Activated CD4-positive, alpha-beta T cell treated with anti-CD3 and anti-CD28 coated beads, Interleukin-2, amount 50 U/mL, for 1 hour (primary cell): ENCODE measurements at places on chromosomes 13 and 19.

- no peak for DNase-seq
These were observed 699 bp downstream of the RCBTB2 start for GRCh38 chr13:48532256-48532505.

GRCh38 chr13:30792285-30793000 is 57.1 kb downstream of the ALOX5AP start:
- DNase-seq, result no peak

DNA sequence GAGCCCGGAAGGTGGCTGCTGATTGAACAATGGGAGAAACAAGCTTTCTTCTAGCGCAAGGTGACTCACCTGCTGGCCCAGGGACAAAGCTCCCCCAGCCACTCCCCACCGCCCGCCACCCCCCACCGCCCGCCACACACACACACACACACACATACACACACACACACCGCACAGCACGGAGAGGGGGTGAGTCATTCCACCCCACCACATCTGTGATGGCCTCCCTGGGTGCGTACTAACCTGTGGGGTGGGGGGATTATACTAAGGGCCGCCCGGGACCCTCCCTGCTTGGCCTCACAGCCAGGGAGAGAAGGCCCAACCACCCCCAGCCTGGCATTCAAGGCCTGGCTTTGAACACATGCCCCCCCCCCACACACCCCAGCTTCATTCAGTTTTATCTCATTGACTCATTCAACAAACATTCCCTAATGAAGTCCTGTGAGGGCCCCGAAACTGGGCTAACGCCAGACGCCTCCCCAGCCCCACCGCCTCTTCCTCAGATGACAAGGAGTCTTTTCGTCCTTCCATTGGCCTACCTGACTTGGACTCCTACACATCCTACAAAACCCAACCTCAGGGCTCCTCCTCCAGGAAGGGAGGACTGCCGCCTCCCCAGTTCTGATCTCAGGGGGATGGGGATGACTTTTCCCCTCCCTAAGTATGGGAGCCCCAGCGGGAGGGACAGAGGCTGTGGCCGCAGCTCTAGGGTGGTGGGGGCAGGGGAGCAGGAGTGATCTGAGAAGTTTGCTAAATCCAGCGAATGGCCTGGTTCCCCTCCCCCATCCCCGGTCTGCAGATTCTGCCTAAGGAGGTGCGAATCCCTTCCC is 5.8 kb upstream of the ONECUT3 start:
- DNase-seq, result peak; percentile 38

DNA sequence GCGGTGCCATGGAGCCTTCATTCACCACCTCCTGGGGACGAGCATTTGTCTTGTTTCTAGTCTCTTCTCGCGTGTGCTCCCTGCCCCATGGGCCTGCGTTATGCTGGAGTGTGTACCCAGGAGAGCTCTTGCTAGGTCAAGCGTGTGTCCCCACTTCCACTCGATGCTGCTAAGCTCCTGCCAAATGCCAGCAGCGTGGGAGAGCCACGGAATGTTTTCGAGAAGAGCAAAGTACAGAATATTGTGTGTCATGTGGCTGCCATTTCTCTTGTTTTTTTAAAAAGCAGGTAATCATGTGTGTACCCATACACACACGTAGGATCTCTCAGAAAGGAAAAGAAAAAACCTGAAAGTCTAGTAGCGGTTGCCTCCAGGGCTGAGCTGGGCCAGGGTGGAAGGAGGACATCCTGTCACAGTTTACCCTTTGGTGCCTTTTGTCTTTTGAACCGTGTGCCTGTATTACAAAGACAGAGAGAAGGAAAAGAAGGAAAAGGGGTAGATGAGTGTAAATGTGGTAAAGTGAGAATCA is 28.6 kb downstream of the PAK4 start:
- no peak for DNase-seq

- DNase-seq, result no peak
These were observed 787.8 kb upstream of the PRR20A start for GRCh38 chr13:56352901-56353300.

GRCh38 chr13:42279986-42280385 is 8.0 kb downstream of the AKAP11 start:
- no peak for DNase-seq

GRCh38 chr13:74169676-74170075 is 35.5 kb upstream of the KLF12 start:
- no peak for DNase-seq

DNA sequence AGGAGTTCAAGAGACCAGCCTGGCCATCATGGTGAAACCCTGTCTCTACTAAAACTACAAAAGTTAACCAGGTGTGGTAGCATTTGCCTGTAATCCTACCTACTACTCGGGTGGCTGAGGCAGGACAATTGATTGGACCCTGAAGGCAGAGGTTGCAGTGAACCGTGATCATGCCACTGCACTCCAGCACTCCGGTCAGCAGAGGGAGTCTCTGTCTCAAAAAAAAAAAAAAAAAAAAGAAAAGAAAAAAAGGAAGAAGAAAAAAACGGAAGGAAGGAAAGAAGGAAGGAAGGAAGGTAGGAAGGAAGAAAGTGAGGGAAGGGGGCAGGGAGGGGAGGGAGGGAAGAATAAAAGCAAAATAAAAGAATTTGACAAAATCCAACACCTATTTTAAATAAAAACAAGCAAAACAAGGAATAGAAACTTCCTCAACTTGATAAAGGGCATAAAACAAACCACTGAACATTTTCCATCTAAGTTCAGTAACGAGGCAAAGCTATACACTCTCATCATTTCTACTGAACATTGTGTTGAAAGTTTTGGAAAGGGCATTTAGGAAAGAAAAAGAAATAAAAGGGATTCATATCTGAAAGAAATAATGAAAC is 411.6 kb upstream of the SLITRK5 start:
- no peak for DNase-seq

- no peak for DNase-seq
These were observed 3.6 kb downstream of the HTR2A start for GRCh38 chr13:46893221-46893740.

GRCh38 chr19:53332484-53332883 is 1.1 kb upstream of the ZNF845 start:
- DNase-seq, result no peak

DNA sequence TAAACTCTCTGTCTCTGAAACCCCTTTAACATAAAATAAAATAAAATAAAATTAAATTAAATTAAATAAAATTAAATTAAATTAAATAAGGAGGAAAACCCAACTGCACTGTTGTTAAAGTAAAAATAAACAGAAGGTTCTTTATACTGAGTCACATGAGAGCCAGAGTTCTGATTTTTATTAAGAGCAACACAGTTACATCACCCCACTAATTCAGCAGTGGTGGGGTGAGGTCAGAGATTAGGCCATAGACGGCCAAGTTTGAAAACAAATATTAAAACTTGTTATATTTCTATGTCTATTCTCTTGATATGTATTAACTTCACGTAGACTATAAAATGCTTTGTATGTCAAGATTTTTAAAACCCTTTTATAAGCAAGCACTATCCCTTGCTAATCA is 59.5 kb downstream of the MYCBP2 start:
- no peak for DNase-seq

GRCh38 chr13:68185444-68186141 is 955.5 kb upstream of the PCDH9 start:
- DNase-seq, result no peak

GRCh38 chr13:41582027-41582463 is 124.7 kb downstream of the RGCC start:
- no peak for DNase-seq

DNA sequence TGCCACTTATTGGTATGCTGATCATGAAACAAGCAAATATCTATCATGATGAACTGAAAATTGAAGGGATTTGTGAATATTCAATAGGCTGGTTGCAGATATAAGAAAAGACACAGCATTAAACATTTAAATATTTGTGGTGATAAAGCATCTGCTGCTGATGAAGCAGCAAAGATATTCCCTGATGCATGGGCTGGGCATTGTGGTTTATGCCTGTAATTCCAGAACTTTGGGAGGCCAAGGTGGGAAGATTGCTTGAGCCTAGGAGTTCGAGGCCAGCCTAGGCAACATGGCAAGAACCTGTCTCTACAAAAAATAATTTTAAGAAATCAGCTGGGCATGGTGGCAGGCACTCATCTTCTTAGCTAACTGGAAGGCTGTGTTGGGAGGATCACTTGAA is 54.5 kb downstream of the GPR180 start:
- no peak for DNase-seq

DNA sequence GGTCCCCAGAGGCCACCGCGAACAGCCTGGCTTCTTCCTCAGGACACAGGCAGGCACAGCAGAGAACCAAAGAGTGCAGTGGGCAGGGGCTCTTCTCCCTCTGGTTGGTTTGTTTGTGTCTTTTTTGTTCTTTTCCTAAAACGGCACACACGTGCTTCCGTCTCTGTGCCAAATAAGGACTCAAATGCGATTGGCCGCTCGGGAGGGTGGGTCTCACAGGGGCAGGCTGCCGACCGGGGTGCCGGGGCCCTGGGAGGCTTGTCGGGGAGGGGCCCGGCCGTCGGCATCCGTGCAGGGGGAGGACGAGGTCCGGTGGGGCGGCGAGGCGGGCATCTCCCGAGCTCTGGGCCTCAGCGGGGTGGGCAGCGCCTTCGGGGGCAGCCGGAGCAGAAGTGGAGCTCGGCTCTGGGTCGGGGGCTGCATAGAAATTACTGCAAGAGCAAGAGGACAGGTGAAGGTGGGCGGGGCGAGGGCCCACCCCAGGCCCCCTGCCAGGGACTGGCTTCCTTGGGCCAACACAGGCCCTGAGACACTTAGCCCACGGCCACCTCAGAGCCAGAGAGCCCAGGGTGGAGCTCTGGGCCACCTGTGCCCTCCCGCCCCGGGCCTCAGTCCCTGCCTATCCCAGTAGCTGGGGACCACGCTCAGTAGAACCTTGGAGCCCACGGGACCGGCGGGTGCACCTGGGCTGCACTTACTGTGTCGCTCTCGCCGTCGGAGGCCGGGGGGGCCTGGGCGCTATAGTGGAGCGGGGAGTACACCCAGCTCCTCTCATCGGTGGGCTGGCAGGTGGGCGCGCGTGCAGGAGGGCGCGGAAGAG is 6.4 kb upstream of the CACTIN start:
- no peak for DNase-seq

DNA sequence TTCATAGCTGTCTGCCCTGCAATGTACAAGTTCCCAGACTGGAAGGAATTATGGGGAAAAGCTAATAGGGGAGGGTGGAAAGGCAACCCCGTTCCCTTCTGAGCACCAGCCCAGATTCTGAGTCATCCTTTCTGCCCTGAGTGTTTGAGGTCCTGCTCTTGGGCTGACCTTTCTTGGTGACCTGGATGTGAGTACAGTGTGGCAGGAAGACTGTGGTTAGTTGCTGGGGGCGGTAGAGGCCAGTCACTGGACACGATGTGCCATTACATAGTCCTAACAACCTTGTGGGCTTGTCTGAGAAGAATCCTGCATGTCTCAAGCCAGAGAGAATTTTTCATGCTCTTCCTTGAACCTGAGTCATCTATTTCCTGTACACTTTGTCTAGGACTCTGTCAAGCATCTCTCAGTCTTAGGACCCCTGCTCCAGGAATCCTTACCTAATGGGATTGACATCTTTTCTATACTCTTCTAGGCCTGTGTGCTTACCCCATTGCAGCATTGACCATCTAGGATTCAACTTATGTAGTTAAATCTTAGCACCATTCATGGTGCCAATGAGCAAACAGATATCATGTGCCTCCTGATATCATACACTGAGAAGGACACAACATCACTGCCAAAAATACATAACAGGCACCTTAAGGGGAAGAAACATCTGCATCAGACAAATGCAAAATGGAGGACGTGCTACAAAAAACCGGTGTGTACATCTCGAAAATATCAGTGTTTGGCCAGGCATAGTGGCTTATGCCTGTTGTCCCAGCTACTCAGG is 8.1 kb upstream of the ANGPTL4 start:
- no peak for DNase-seq

DNA sequence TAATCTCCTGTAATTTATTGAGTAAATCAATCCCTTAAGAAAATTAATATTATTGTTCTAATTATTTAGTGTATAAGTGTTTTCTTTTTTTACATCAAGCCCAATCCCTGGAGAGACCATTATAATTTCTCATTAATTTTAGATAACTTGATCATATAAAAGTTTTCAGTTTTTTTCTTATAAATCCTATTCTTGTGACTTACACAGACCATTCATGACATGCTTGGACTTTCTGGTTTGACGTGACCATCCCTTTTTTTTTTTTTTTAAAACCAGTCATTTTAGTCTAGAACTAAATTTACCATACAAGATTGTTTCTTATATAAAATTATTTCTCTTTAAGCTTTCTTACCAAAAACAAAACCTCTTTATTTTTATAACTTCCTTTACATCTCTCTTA is 5.4 kb upstream of the MTRF1 start:
- DNase-seq, result no peak

DNA sequence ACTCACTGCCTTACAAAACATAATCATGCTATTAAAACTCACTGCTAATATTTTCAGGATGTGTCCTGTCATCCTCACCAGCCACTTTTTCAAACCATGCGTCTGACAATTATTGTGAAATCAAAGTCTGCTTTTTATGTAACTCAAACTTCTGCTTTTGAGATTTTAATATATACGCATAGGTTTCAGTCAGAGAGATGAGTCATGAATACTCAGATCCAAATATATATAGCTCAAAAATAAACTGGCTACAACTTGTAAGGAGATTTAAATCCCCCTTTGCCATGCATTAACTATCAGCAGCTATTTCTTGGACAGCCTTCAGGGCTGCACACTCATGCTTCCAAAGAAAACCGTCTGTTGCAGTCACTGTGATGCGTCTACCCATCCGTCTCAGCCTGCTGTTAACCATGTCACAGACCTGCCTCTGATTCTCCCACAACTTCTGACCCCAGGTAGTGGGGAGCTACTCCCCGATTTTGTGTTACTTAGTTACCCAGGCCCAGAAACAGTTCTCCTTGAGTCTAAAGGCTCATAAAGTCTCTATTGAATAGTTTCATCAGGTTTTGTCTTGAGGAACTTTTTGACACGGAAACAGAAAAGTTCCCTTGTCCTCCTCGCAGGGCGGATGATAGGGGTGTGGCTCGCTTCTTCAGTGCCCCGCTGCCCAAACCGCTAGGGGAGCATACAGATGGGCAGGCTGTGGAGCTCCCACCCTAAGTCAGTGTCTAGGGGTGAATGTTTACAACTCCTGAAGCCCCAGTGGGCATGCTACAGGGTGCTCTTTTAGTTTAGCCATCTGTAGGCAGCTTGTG is 33.8 kb upstream of the SGCG start:
- no peak for DNase-seq

DNA sequence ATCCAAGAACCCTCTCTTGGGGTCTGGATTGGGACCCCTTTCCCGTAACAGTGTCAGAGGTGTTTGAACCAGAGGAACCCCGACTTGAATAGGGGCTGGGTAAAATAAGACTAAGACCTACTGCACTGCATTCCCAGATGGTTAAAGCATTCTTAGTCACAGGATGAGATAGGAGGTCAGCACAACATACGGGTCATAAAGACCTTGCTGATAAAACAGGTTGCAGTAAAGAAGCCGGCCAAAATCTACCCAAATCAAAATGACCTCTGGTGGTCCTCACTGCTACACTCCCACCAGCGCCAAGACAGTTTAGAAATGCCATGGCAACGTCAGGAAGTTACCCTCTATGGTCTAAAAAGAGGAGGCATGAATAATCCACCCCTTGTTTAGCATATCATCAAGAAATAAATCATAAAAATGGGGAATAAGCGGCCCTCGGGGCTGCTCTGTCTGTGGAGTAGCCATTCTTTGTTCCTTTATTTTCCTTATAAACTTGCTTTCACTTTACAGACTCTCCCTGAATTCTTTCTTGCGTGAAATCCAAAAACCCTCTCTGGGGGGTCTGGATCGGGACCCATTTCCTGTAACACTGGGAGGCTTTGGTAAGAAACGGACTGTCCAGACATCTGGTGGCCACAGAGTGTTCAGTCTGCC is 4.4 kb upstream of the SIN3B start:
- DNase-seq, result no peak

GRCh38 chr13:114078461-114079451 is 53.7 kb downstream of the RASA3 start:
- no peak for DNase-seq
